HCEC 1CT (cell line): ENCODE measurements at places on chromosomes 6 and 20.

GRCh38 chr6:9901376-9901775, 513.5 kb downstream of the TFAP2A start:
- DNase-seq, result no peak

DNA sequence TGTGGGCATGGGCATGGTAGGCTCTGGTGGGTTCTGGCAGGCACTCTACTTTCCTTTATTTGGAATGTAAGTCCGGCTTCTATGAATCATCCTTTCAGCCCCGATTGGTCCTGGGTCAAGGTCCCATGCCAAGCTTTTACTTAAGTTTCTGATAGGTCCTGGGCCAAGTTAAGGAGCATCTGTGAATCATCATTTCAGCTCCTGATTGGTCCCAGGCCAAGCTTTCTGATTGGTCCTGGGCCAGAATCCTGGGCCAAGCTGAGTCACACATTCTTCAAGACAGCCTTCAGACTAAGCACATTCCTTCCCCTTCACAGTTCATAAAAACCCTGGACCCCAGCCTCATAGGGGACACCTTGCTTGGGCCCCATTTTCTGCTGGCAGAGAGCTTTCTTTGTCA, 231.0 kb upstream of the EYS start:
- no peak for DNase-seq

DNA sequence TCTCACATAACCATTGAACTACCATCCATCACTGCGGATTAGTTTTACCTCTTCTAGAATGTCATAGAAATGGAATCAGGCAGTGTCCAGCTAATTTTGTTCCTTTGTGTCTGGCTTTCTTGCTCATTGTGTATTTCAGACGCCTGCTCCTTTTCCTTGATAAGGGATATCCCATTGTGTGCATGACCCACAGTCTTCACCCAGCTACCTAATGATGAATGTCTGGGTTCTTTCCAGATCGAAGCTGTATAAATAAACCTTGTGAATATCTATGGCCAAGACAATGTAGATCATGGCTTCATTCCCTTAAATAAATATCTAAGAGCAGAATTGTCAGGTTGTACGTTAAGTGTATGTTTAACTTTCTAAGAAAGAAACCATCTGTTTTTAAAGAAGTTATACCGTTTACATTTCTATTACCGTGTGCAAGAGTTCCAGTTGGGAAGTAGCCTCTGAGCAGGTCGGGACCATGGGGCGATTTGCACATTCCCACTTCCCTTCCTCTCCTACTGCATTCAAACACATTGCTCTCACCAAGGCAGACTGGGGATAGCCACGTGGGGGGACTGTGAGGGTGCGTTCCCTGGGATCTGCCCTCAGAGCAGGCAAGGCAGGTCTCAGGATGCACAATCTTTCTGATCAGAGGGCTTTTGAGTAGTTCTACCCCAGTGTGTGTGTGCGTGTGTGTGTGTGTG, 13.1 kb downstream of the CD93 start:
- DNase-seq, result no peak

DNA sequence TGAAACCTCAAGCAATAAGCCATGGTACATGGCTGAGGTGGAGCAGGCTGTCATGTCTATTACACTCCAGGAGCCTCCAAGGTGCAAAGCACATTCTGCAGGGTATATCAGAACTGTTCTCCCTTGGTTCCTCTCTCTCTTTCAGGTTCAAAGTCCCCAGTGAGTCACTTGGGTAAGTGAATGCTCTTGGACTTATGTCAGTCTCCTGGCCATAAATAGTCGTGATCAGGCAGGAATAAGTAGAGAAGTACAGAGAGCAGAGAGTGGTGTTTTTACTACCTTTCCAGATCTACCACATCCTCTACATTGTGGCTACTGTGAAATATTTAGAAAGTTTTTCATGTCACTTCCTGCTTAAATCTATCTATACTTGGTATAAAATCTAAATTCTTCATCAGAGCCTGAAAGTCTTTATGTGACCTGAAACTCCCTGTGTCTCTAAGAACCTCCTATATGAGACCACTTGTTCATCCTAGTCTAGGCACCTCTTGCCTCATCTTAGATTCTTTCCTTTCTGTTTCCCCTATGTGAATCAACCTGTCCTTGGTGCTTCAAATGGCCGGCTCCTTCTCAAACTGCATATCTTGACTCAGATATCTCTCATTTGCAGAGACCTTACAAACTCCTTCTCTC, 1077.6 kb upstream of the MAP3K7 start:
- no peak for DNase-seq

- no peak for DNase-seq
Measured at GRCh38 chr6:29490055-29490454, 2.3 kb upstream of the MAS1L start.

DNA sequence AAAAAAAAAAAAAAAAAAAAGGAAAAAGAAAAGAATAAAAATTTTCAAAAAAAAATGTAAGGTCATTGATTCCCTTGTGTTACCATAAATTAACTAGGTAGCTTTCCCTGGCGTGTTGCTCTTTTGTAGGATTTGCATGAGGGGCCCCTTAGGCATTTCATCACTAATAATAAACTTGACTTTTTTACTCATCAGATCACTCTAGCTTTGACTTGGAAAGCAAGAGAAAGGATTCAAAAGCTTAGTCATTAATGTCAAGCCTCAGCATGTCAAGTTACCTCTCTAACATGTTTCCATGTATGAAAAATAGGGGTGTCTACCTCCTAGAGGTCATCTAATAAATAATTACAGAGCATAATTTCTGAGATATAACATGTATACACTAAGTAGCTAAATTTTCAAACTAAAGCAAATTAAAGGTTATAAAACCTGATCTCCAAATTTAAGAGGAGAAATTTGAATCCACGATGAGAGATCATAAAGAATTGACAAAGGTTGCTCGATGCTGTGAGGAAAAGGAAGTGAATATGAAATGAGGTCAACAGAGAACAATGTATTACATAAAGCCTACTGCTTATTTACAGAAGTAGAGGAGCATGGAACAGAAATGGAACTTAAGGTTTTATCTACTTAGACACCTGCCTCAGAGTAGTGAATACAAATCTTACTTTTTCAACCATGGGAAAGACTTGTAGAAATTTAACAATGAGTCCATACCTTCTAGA, 86.8 kb downstream of the ARHGAP18 start:
- DNase-seq, result no peak

- no peak for DNase-seq
Measured at GRCh38 chr20:11371831-11372230, 545.9 kb upstream of the BTBD3 start.

GRCh38 chr6:150435832-150436231, 67.0 kb downstream of the IYD start:
- no peak for DNase-seq

- DNase-seq, result no peak
Measured at GRCh38 chr6:110055387-110055735, 77.2 kb downstream of the GPR6 start.

GRCh38 chr20:48070991-48071652, 285.8 kb upstream of the SULF2 start:
- no peak for DNase-seq

- DNase-seq, result no peak
Measured at GRCh38 chr6:39602601-39603519, 122.3 kb downstream of the KIF6 start.

- DNase-seq, result no peak
Measured at GRCh38 chr6:148398244-148398643, 55.6 kb downstream of the SASH1 start.

DNA sequence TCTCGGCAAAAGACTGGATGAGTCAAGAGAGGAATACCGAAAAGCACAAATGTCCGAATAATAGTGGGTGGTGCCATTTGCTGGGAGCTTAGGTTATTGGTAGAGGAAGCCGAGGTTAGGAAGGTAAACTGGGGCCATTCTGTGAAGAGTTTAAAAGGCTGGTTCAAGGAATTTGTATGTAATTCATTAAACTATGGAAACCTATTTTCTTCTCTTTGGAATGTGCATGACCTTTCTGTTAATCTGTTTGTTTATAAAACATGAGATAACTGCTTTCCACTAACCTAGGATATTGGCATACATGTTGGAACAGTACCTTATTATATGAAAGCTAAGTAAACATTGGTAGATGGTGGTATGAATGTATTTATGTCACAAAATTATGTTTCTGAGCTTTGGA, 71.8 kb downstream of the LCA5 start:
- DNase-seq, result no peak

- no peak for DNase-seq
Measured at GRCh38 chr20:49832632-49833327, 20.2 kb downstream of the SLC9A8 start.

GRCh38 chr6:44659726-44660125, 272.2 kb downstream of the CDC5L start:
- no peak for DNase-seq

DNA sequence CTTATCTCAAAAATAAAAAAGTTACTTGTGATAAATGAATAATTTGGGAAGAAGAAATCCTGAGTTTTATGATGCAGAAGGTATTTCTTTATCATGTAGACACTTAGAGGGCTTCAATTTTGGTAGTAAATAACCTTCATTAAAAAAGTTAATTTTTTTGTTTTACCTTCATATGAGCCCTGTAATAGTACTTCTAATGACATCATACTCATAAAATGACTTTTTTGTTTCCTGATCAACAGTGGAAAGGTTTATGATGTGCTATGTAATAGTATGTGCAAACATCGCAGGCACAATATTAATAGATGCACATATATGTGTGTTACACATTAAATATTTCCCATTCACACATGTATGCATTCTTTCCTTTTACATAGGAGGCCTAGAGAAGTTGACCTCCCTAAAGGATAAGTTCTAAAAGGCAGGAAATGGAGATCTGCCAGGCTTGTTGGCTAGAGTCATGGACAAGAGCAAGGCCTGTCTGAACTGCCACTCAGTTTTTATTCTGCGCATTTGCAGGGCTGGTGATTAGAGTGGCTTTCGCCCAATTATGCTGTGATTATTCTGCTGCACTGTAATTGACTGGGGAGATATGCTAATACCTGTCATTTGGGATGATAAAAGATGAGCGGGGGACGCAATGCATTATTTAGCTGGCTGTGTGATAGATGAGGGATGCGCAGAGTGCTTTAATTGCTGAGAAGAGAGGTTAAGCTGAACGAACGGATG, 272.6 kb downstream of the TMEM242 start:
- DNase-seq, result no peak

- DNase-seq, result no peak
Measured at GRCh38 chr20:1955217-1955616, 38.6 kb downstream of the PDYN start.

DNA sequence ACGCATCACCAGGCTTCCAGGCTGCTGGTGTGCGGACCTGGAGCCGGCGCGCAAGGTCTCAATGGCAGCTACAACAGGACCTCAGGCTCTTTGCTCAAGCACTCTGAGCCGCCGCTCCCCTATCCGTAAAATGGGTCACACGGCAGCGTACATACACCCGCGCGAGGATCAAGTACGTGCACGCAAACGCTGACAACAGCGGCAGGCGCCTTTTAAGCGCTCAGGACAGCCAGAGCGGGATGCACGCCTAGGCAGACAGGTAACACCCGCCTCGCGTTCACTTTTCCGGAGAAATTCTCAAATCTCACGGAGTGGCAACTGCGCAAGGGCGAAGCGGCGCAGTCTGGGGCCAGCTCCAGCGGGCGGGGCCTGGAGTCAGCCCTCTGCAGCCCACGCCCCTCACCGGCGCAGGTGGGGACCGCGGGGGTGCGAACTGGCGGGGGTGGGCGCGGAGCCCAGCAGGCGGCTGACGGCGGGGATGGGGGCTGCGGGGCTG, 535 bp downstream of the EXOC2 start:
- peak; percentile 42 for DNase-seq

DNA sequence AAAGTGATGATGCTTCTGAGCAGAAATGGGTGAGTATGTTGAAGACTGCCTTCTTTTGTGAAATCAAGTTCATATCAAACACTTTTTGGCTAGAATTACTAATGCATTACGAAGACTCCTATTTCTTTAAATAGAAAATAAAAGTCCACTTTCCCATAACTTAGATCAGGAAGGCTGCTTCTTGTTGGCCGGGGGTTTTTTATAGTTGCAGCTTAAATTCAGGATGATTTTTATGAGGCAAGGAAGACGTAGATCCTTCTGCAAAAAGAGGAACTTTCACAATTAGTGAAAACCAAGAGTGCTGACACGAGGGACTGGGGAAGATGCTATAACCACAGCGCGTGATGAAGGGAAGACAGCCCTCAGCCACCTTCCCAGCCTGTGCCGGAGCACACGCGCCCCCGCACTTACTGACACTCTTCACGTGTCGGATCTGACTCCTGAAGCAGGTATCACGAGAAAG, 206.1 kb upstream of the PRDM1 start:
- DNase-seq, result no peak

GRCh38 chr6:158027590-158028285, 46.1 kb downstream of the SYNJ2 start:
- DNase-seq, result no peak

- DNase-seq, result no peak
Measured at GRCh38 chr20:51172558-51173428, 149.9 kb upstream of the KCNG1 start.
